ENCODE measurements at places on chromosomes 4 and X.

- DNase-seq: no peak
Observed at GRCh38 chr4:58669783-58670182, 1559.6 kb upstream of the IGFBP7 start.

DNA sequence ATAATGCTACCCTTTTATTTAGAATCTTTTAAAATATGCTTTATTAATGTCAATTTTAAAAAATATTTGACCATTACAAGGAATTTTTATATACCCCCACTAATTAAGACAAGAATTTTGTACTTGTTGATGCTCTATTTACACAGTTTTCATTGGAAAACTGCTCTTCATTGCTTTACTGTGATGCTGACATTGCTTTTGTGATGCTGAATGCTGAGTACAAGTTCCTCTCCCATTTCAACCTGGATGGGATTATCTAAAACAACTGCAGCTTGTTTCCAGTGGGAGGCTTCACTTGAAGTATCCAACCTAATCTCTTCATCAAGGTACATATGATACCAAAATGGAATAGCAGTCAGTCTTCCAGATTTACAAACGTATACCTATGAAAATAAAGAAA, 21.2 kb downstream of the TMEM184C start:
- DNase-seq: no peak

GRCh38 chr4:35644591-35644990, 599.7 kb downstream of the ARAP2 start:
- DNase-seq: no peak

- no peak for DNase-seq
Observed at GRCh38 chr4:142088906-142089305, 452.5 kb downstream of the IL15 start.

GRCh38 chr4:8472689-8473197, 32.2 kb downstream of the TRMT44 start:
- peak; percentile 91 for DNase-seq

GRCh38 chr4:169664615-169665014, 44.2 kb downstream of the CLCN3 start:
- DNase-seq: no peak

- DNase-seq: no peak
Observed at GRCh38 chr4:169274033-169274432, 3.3 kb upstream of the SH3RF1 start.

- no peak for DNase-seq
Observed at GRCh38 chr4:47669946-47670345, 167.9 kb downstream of the CORIN start.

DNA sequence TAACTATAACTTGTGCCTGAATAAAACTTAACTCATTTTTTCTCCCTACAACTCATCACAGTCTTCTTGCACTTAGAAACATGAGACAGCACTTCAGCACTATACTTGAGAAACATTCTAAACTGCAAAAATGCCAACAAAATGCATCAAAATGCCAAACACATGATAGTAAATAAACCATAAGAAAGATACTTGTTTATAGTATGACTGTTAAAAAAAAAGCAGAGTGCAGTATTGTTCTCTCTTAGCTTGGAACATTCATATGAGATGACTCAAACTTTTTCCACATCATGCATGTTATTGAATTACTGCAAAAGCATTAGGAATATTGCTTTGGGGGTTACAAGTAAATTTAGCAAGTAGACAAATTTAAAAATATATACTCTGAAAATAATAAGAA, 135.7 kb upstream of the ANXA10 start:
- DNase-seq: no peak

- DNase-seq: peak; percentile 16
Observed at GRCh38 chrX:132266583-132267355, 47.5 kb upstream of the RAP2C start.

DNA sequence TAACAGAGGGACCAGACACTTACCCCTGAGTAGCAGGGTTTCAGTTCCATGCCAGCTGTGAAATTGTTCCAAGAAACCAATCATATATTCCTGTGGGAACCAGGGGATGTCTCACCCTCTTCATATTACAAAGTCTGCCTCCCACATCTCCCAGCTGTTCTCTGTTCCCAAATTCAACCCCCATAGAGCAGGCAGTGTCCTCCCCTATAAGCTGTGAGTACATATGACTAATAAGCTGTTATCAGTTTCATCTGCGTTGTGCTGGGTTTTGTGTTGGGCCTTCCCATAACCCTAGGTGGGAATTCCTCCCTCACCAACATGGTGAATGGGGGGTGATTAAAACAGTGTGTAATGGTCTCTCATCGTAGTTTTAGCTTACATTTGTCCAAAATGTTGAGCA, 41.0 kb downstream of the CEP44 start:
- no peak for DNase-seq

- no peak for DNase-seq
Observed at GRCh38 chr4:101762025-101762424, 28.5 kb upstream of the BANK1 start.

- DNase-seq: no peak
Observed at GRCh38 chr4:24781999-24782745, 13.2 kb upstream of the SOD3 start.

GRCh38 chr4:67651536-67651935, 49.4 kb downstream of the UBA6 start:
- DNase-seq: no peak

DNA sequence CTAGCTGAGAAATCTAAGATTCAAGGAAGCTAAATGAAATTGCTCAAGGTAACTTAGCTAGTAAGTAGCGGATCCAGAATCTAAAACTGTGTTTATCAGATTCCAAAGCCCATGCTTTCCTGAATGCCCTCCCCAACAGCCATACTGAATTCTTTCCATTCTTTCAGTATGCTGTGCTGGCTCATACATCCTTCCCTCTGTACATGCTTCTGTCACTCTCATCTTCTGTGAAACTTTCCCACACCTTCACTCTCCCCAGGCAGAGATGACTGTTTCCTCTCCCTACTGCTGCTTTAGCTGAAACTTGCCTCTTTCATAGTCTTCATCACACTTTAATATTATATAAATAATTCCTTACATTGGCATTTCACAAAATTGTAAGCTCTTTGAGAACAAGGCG, 39.3 kb upstream of the SMARCAD1 start:
- DNase-seq: no peak

DNA sequence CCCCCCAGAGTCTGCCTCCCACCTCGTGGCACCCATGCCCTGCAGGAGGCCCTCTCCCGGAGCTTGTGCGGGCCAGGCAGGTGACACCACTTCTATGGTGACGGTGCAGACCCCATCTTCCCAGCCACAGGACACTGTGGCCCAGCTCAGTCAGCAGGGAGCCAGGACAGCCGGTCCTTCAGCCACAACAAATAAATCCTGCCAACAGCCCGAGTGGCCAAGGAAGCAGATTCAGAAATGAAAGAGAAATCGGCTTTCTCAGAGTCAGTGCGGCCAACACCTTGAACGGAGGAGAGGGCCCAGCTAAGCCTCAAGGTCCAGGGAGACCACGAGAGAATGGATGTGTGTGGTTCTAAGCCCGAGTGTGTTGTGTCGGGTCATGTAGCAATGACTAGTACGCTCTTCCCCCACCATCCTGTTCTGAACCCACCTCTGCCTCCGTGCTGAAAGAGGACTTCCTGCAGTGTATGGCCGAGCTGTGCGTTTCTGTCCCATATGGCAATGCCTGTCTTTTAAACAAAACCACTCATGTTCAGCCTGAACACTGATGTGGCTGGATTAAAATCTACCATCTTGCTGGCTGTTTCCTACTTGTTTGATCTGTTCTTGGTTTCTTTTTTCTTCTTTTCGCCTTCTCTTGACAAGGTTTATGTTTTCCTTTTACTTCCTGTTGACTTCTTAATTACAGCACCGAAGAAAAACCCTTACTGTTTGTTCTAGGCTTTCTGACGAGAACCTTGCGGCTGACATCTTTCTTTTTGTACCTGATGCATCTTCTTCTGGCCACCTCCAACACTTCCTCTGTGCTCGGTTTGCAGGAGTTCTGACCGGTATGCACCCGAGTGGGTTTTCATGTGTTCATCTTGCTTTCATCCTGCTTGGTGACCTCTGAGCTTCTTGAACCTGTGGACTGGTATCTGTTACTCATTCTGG, 53.1 kb downstream of the GAK start:
- DNase-seq: no peak

DNA sequence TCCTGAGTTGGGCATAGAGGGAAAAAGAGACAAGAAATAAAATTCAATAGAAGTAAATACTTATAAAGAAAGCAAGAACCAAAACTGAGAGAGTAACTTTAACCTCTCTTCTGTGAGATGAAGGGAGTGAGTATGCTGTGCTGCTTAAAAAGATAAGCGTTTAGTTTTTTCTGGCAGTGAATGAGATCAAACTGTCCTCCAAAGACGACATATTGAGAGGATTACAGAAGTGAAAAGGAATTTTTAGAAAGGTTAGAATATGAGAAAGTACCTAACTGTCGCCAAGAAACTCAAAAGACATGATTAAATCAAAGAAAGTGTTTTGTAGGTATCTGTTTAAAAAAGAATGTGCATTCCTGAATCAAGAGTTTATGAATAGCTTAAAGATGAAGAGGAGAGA, 16.0 kb downstream of the GAB1 start:
- DNase-seq: no peak

- no peak for DNase-seq
Observed at GRCh38 chrX:3697220-3697684, 16.2 kb downstream of the PRKX start.

DNA sequence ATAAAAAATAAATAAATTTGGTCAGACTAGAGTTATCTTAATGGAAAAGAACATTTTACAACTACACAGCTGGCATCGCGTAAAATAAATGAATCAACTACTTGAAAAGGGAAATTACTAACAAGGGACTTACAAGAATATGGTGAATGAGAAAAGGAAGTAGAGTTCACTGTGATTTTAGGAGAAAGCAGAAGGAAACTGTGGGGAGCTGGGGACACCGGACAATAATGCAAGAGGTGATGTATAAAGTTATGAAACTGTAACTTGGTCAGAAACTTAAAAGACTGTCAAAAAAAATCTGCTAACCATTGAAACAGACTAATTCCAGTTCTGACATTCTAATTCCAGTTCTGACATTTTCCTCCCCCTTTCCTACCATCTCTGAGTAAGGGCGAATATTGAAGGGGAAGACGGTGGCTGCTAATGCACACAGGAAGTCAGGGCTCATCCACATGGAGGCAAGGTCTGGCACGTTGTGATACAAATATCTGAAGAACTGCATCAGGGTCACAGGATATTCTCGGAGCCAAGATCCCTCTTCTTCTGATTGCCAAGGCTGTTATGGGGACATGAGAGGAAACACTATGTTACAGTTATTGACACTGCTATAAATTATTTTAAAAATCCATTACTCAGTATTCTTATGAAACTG, 170.5 kb downstream of the CDS1 start:
- no peak for DNase-seq

GRCh38 chr4:175297965-175298565, 379.9 kb downstream of the ADAM29 start:
- no peak for DNase-seq

DNA sequence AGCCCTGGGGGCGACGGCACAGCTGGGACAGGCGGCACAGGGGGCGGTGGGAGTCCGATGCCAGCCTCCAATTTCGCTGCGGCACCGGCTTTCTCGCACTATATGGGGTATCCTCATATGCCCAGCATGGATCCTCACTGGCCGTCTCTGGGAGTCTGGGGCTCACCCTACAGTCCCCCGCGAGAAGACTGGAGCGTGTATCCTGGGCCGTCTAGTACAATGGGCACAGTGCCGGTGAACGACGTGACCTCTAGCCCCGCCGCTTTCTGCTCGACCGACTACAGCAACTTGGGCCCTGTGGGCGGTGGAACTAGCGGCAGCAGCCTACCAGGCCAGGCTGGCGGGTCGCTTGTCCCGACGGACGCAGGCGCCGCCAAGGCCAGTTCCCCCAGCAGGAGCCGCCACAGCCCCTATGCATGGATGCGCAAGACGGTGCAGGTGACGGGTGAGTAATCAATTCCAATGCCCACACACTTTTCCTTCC, 500 bp downstream of the CDX4 start:
- DNase-seq: no peak

GRCh38 chr4:175330652-175331051, 412.5 kb downstream of the ADAM29 start:
- DNase-seq: no peak

DNA sequence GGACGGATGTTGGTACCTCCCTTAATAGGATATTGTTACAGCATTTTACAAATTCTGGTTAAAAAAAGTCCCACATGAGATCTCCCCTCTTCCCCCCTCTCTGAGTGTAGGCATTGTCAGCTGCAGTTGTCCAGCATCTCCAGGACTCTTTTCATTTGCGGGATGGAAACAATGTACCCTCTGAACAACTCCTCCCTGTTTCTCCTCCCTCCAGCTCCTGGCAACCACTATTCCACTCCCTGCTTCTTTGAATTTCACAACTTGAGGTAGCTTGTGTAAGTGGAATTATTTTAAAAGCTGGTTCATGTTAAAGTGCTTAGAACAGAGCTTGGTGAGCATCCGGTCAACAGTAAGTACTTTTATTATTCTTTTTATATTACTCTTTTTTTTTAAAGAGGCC, 69.8 kb downstream of the TBL1X start:
- peak; percentile 36 for DNase-seq

DNA sequence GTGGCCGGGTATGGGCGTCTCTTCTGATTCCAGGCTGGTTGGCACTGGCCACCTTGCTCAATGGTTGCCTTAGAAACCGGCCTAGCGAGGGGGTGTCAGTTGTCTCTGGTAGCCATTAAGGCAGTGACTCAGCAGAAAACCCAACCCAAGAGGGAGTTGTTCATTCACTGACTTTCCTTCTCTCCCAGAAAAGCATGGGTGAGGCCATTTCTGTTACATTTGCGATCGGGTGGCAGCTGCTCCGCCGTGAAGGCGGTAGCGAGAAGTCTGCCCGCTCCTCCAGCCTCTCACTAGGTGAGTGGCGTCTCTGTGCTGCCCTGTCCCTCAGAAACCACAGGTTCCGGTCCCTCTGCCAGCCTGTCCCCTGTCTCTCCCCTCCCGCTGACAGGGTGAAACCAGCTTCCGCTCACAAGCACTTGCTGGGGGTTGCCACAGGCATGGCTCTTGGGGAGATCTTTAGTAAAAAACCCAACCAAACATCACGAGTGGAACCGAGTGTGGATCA, 17.4 kb downstream of the IRAK1 start:
- DNase-seq: peak; percentile 75

- no peak for DNase-seq
Observed at GRCh38 chr4:1746265-1746691, 25.0 kb downstream of the TACC3 start.

DNA sequence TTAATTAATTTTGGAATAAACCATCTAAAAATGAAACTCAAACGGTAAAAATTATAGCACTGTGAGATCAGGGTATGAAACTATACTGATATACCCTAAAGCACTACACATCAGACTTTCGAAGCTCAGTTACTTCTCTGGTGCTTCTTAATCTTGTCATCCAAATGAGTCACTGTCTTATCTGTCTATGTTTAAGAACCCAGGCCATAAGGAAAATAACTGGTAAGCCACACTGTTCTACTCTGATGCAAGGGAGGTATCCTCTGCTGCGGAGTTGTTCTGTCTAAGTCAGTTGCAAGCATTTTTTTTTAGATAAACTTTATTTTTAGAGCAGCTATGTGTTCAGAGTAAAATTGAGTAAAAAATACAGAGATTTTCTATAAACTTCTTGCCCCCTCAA, 830.8 kb upstream of the POU3F4 start:
- DNase-seq: no peak

GRCh38 chr4:19375931-19376330, 875.8 kb upstream of the SLIT2 start:
- DNase-seq: no peak

- DNase-seq: no peak
Observed at GRCh38 chr4:60709061-60709460, 491.1 kb upstream of the ADGRL3 start.
